Activated CD4-positive, alpha-beta T cell treated with anti-CD3 and anti-CD28 coated beads, Interleukin-2, amount 50 U/mL, for 16 hours (primary cell): ENCODE measurements at places on chromosomes 2 and 18.
A peak's percentile ranks its signal among the peaks of the same experiment; 100 is the strongest.

DNA sequence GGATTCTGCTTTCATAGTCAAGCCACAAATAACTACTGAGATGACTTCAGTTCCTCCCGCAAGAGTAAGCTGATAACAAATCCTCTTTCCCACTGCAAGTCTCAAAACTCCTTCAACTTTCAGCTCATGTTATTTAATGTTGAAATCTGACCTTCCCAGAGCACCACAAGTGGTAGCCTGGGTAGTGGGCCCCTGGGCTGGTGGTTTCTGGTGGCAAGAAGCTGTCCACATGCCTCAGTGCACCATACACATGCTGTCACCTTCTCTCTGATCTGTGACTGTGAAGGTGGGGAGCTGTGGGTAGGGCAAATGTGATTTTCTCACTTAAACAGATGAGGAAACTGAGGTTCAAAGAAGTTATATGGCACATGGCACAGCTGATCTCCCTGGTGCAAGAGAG lies 246.1 kb upstream of the EPAS1 start:
- DNase-seq, result peak; percentile 47

GRCh38 chr18:1627494-1627893 lies 722.8 kb downstream of the ADCYAP1 start:
- no peak for DNase-seq

- no peak for DNase-seq
These were observed 19.6 kb upstream of the IL37 start for GRCh38 chr2:112891385-112891831.

DNA sequence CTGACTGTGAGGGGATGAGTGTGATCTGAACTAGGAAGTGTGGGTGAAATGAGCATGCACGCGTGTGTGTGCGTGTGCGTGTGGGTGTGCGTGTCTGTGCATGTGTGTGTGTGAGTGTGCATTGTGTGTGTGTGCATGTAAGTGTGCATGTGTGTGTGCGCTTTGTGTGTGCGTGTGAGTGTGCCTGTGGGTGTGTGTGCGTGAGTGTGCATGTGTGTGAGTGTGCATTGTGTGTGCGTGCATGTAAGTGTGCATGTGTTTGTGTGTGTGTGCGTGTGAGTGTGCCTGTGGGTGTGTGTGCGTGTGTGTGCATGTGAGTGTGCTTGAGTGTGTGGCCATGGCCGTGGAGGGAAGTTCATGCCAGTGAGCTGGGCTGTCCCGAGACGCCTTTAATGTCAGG lies 76.3 kb downstream of the RTP5 start:
- DNase-seq, result no peak

DNA sequence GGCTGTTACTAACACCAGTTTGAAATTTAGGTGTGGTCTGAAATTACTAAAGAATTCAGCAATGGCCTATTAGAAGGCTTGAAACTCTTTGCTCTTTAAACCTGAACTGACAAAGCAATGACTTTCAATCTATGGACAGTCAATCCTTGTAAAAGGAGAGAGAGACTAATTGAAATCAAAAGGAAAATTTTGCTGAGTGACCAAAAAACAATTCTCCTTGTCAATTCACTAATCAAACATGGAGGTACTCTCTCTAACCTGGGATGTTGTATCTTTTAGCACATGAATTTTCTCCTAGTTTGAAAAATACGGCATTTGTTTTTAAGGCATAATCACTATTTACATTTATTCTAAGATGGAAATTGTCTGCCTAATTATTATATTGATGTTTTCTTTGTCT lies 49.6 kb upstream of the ATIC start:
- no peak for DNase-seq

- DNase-seq, result no peak
These were observed 15.9 kb downstream of the GLI2 start for GRCh38 chr2:120751553-120751952.

DNA sequence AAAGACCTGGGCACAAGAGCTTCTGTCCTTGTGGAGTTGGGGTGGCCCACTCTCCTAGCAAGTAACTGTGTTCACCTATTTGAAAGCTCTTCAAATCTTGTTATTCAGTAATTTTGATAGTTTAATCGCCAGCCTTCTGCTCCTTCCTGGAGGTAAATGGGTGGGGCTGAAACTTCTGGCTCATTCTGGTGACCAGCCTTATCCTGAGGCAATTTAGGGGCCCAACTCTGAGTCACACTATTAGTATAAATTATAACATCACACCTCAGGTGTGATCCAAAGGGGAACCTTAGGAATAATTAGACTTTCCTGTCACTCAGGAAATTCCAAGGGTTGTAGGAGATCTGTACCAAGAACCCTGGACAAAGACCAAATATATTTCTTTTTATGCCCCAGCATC lies 255.8 kb upstream of the RGPD4 start:
- no peak for DNase-seq

DNA sequence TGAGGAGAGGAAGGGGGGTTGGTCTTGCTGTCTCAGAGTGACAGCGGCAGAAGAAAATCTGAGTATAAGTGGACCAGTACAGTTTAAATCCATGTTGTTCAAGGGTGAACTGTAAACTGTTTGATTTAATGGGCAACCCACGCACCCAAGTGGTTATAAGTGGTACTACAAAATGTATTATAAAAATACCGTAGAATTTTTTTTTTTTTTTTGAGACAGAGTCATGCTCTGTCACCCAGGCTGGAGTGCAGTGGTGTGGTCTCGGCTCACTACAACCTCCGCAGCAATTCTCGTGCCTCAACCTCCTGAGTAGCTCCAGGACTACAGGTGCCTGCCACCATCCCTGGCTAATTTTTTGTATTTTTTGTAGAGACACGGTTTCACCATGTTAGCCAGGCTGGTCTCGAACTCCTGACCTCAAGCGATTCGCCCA lies 2.1 kb upstream of the CHCHD5 start:
- peak; percentile 70 for DNase-seq

GRCh38 chr2:207710814-207711740 lies at the start of gene CCNYL1:
CCNYL1 (plus strand) TSS chr2:207711640; CDS start chr2:207711897, 257 bp downstream.
- DNase-seq, result peak; percentile 99

GRCh38 chr2:198788676-198789075 lies 669.1 kb downstream of the SATB2 start:
- DNase-seq, result no peak

GRCh38 chr18:9726936-9727335 lies 18.8 kb downstream of the RAB31 start:
- no peak for DNase-seq

- no peak for DNase-seq
These were observed 16.4 kb downstream of the GEMIN6 start for GRCh38 chr2:38794235-38794946.

DNA sequence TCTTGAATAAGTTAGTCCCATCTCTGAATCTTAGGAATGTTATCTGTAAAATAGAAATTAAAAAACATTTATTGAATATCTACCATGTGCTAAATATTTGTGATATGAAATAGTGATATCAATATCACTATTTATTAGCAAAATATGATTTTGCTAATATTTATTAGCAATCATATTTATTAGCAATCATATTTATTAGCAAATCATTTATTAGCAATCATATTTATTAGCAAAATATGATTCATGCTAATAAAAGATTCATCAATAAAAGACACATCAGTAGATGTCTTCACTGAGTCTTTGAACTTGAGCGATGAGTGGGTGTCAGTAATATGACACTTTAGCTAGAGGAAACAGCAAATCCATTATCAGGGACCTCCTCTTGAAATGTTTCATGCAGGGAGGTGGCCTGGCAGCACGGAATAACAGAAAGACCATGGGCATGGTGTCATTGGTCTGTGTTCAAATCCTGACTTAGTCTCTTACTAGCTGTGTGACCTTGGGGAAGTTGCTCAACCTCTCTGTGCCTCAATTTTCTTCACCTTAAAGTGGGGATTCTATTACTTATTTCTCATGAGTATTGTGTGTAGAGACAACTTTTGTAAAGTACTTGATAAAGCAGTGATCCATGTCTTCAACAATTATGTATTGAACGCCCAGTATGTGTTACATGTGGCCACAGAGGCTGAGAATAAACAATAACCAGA lies 456.2 kb upstream of the MEX3C start:
- DNase-seq, result no peak

GRCh38 chr18:26405190-26405801 lies 143.1 kb downstream of the KCTD1 start:
- DNase-seq, result no peak

DNA sequence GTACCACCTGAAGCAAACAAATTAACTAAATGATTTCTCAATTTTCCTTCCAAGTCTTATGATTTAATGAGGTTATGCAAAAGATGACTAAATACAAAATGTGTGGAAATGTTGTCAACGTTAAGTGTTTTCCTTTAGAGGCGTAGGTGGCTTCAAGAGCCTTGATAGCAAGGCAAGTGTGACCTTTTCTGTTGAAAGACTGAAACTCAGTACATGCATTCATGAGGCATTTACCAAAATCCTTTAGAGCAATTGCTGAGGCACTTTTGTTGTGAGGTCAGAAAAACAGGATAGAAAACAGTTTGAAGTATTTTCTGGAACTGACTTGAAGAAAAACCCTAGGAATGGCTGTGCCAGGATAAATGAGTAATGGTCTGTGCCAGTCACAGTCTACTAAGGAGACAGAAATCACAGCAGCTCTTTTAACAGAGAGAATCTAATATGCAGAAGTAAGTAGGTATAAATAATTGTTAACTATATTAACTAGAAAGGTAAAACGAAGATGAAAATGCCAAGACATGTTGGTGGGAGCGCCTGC lies 326.5 kb upstream of the CDH20 start:
- DNase-seq, result no peak

- DNase-seq, result no peak
These were observed 56.9 kb downstream of the RHBDD1 start for GRCh38 chr2:226892729-226893128.

- DNase-seq, result no peak
These were observed 84.7 kb downstream of the GLI2 start for GRCh38 chr2:120820263-120820952.

DNA sequence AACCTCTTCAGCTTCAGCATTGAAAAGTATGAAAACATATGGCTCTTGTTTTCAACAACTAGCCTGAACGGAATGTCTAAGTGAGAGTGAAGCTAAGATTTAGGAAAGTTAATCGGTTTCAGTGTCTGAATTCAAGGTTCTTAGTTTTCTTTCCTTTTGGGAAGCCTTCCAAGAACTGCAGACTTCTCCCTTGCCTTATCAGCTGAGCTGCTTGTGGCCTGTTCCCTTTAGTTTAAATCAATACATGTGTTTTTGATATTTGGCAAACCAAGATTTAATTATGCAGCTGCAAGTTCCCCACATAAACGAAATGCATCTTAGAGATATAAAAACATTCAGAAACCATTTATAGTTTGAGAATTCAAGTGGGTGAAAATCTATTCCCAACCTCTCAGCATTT lies 274.3 kb upstream of the NRP2 start:
- DNase-seq, result no peak

DNA sequence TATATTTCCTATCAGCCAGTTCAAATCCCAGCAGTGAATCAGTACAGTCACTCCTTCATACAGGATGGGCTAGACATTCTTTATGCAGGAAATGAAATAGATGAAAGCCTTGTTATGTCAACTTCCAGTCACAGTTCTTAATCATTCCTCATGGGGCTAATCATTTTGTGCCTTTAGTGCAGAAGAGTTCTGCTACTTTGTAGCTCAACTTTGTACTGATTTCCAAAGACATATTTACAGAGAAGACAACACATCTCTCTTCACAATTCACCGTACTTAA lies 593.9 kb upstream of the NETO1 start:
- no peak for DNase-seq

- no peak for DNase-seq
These were observed 3.6 kb downstream of the MZT2A start for GRCh38 chr2:131488306-131489205.

GRCh38 chr18:24446953-24447538 lies 13.4 kb upstream of the HRH4 start:
- DNase-seq, result no peak

GRCh38 chr18:79507546-79508480 lies 112.1 kb downstream of the NFATC1 start:
- no peak for DNase-seq

- DNase-seq, result no peak
These were observed 982 bp downstream of the HJURP start for GRCh38 chr2:233853353-233853752.

GRCh38 chr2:53315149-53315548 lies 452.5 kb upstream of the CHAC2 start:
- DNase-seq, result no peak

DNA sequence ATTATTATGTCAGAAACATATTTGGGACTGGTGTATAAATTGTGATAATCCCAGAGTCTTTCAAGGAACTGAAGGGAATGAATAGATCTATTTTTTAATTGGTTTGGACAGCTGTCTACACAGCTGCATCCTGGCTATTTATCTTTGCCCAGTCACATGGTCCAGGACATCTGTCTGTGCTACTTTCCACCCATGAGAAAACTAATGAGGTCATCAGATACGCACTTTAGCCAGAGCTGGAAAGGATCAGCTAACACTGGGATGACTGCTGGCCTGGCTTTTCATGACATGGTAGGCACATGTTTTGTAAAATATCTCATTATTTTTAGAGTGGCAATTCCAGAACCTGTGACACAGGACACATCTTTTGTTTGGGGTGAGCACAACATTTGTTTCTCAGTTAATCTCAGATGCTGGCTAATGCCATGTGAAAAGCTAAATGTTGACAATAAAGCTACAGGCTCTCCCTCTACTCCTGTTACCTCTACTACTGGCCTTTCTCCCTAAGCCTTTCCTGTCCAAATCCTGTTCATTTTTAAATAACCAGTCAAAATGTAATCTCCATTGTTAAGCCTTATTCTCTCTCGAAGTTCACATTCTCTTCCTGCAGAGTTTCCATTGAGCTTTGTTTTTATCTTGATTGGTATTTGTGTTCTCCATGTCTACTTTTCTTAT lies 500.7 kb downstream of the RIT2 start:
- no peak for DNase-seq

DNA sequence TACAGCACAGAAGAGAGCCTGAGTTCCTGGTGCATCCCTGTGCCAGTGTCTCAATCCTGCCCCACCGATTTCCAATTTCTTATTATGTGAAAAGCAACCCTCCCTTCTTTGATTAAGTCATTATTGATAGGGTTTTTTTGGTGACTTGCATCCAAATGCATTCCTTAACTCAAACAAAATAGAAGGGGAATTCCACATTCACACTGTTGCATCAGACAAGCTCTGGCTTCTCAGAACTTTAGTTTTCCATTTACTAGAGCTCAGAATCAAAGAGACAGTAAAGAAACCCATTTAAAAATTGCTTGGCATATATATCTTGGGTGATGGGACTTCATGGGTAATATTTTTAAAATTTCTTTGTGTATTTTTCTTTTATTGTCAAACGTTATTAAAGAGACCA lies 13.8 kb upstream of the TMEM200C start:
- no peak for DNase-seq

GRCh38 chr2:71932780-71933466 lies 214.7 kb downstream of the CYP26B1 start:
- DNase-seq, result no peak

DNA sequence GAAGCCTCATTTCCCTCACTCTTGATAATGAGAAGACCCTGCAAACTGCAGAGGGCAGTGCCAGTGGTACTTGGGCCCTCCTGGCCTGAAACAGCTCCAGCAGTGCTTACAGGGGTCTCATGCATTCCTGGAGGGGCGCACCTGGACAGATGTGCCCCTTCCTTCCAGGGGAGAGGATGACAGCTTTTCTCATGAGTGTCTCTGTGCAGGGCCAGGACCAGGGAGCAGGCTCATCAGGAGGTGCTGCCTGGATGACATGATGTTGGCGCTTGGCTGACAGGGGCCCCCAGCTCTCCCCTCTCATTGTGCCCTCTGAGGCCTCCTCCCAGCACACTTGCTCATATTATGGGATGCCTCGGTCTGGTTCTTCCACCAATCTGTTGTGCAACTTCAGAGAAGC lies 95.1 kb upstream of the MYCN start:
- no peak for DNase-seq

- no peak for DNase-seq
These were observed 81.8 kb upstream of the SH3BP4 start for GRCh38 chr2:234869969-234870368.

- DNase-seq, result no peak
These were observed 876.0 kb downstream of the SLC4A3 start for GRCh38 chr2:220503431-220503830.
